ENCODE measurements at places on chromosomes 3 and 15.

DNA sequence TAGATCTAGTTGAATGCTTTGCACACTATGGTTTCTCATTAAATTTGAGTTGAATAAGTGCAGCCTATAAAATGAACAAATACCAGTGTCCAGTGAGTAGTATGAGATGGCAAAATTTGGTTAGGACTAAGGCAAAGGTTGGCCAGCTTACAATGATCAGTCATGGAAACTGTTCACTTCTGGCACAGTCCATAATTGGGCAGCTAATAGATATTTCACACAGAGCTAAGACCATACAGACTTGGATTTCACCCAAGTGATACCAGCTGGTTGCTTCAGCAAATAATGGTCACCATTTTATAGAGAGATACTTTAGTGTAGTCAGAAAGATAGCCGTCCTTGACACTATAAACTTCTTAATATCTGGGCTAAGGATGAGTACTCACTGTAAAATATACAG, 15.7 kb downstream of the GAP43 start:
- no peak for DNase-seq

DNA sequence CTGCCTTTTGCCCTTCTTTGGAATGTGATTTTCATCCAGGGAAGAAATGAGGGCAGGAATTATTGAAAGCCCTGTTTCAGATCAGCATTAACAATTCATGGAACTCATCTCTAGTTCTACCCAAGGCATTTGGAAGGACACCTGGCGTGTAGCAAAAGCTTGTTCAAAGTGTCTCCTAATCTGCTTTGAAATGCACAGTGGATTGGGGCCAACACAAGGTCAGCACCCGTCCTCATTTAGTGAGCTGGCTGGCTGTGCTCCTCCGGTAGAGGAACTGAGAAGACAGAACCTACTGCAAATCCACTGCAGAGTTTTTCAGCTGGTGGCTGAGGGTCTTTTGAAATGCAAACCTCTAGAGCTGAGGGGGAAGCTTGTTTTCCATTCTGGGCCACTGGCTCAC, 141.6 kb upstream of the STT3B start:
- no peak for DNase-seq

DNA sequence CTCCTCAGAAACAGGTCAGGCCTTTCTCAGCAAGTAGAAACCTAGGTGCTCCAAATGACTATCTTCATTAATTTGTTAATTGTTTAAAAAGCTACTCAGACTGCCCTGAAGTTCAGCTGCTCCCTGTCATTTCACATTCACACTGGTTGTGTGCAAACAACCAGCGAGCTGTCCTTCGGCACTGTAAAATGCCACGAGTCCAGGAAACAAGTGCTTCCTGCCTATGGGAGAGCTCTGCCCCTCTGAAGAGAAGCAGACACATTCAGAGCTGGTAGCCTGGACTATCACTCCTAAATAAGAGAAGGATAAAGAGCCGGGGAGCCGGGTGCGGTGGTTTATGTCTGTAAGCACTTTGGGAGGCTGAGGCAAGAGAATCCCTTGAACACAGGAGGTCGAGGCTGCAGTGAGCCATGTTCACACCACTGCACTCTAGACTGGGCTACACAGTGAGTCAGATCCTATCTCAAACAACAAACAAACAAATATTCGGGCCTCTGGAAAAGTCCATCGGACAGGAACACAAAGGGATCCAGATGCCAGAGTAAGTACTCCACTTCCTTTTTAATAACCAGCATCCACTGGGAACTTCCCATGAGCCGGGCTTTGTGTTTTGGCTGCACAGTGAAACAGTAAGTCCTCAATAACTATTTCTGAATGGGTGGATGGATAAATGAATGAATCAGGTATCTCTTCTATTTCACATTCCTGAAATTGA, 114.4 kb upstream of the WNT5A start:
- peak; percentile 29 for DNase-seq

GRCh38 chr3:132874701-132875100, 152.5 kb upstream of the NPHP3 start:
- no peak for DNase-seq

DNA sequence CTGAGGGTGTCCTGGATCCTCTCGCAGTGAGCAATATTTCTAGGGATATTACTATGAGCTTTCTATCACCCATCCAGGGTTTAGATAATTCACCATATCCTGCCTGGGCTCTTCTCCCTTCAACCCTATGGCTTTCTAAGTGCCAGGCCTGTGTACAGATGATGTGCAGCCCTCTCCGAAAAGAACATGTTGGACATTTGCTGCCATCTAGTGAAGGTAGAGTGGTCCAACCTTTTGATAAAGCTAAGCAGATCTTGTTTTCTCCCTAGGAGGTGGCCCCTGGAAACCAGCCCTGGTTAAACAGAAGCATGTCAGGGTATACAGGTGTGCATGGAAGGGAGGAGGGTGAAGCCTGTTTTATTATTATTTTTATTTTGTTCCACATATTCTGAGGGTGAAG, 27.9 kb upstream of the SCN10A start:
- peak; percentile 79 for DNase-seq

GRCh38 chr15:31799715-31800321, 230.5 kb upstream of the CHRNA7 start:
- DNase-seq, result no peak

GRCh38 chr3:184185461-184186183, 377 bp upstream of the ABCF3 start:
- peak; percentile 100 for DNase-seq

DNA sequence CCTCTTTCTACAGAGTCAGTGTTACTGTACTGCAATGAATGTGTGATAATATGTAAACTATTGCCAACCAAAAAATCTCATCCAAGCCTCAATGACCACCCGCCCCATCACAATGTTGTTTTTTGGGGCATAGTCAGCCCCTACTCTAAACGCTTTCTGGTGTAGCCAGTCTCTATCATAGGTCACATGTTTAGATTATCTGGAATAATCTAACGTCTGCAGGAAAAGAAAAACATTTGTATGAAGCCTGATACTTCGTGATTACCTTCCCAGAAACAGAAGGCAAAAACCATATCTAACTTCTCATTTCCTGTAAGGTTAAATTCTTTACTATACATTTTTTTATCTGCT, 1331.8 kb upstream of the GBE1 start:
- peak; percentile 6 for DNase-seq

- no peak for DNase-seq
These were observed 217.5 kb downstream of the RAP2B start for GRCh38 chr3:153379516-153379915.

- DNase-seq, result peak; percentile 41
These were observed 21.3 kb upstream of the LRRC58 start for GRCh38 chr3:120370463-120370862.

GRCh38 chr15:42356851-42357250, 2.5 kb upstream of the CAPN3 start:
- no peak for DNase-seq

Data from hematopoietic multipotent progenitor cell treated with erythropoietin and hydrocortisone succinate and interleukin-3 and kit ligand, for 4 days (in vitro differentiated cells).